ENCODE measurements at places on chromosomes 16 and 17.

GRCh38 chr17:55236316-55236715, 28.4 kb upstream of the HLF start:
- DNase-seq, result no peak

DNA sequence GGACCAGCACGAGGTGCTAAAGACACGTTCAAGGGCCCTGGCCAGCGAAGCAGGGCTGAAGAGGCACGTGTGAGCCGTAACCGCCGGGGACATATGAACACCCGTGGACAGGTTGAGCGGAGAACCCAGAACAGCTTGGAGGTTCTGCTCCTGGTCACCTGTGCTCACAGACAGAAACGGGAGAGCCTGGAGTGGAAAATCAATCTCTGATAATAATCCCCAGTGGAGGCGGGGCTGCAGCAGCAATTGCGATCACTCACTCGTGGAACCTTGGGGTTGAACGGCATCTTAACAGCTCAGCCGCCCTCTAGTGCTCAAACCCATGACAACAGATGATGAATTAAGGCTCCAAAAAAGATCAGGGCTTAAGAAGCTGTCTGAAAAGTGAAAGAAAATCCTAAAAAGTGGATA, 25.6 kb downstream of the WIPI1 start:
- DNase-seq, result no peak

DNA sequence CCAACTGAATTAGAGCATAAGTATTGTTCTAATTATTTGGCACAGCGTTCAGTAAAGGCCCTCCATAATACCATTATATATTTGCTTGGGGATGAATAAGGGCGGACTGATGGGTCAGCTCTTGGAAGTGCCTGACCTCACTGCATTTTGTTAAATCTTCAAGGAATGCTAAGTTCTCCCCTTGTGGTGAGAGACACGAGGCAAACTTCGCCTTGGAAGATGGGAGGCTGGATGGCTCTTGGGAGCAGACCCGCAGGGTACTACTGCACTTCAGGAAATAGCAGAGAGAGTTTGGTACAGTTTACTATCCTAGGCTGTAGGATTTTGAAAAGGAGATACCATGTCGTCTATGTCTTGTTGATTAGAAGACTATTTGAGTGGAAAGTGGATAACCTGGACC, 87.0 kb upstream of the RPRML start:
- no peak for DNase-seq

DNA sequence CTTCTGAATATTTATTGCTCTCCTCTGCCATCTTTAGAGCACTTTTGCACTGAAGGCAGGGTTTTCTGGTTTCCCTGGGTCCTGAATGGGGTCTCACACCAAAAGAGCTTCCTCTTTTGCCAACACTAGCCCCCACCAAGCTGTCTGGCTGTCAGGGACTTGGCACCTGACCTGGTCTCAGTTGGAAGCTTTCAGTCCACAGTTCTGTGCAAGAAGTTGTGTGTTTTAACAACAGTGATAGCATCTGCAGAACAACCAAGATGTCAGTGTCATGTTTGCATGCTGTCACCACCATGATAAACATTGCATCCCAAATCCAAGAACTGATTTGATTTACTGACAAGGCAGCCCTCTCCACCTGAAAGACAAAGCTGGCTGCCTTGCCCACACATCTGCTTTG, 448.5 kb upstream of the CCL2 start:
- no peak for DNase-seq

DNA sequence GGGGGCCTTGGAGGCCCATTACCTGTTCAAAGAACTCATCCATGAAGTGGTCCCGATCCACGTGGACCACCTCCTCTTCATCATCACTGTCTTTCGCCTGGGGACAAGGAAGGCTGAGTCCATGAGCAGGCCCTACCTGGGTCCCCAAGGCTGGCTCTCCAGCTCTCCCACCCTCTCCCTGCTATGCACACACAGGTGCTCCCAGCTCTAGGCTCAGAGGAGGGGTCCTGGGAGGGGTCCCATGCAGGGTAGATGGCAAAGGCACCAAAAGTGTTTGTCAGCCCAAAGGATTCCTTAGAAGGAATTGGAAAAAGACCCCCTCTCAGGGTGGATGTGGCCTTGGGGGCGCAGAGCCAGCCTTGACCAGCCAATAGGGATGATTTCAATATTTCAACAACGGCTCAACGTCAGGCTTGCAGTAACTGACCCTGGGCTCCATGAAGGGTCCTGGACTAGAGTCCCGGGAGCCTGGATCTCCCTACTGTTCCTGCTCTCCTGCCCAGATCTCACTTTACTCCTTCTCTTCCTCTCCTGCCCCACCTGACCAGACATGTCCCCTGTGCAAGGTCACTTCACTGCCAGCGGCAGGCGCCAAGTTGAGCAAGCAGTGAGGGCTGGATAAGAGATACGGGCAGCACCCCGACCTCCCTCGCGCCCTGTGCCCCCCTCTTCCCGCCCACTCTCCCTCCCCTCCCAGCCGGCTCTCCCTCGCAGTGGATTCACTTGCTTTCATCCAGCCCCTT, 8.8 kb downstream of the STX1B start:
- DNase-seq, result no peak

GRCh38 chr16:63907251-63907650, 1214.6 kb downstream of the CDH11 start:
- DNase-seq, result no peak

GRCh38 chr16:3595110-3595486, 16.3 kb downstream of the SLX4 start:
- DNase-seq, result no peak

DNA sequence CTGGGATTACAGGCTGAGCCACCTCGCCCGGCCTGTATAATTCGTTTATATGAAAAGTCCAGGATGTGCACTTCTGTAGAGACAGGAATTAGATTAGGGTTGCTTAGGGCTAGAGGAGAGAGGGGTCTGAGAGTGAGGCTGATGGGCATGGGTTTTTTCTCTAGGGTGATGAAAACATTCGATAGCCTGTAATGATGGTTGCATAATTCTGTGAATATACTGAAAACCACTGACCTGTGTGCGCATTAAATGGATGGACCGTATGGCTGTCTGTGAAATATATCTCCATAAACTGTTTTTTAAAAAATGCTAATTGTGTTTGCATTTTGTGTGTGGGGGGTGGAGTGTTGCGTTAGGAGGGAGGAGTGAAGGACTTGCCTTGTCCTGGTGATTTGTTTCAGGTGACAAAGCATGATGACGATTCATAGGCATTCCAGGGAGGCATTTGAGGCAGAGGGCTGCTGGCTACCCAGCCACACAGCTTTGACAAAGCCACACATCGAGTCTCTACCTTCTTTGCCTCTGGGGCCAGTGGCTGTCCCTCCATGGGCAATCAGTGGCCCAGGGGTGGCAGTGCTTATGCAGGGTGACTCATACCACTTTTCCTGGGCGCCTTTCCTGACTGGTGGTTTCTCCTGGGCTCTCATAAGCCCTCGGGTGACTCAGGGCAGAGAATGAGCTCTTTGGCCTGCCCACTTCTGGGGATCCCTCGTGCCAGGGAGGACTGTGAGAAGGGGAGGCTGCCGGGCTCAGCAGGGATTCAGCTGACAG, 148.5 kb upstream of the WSCD1 start:
- no peak for DNase-seq

DNA sequence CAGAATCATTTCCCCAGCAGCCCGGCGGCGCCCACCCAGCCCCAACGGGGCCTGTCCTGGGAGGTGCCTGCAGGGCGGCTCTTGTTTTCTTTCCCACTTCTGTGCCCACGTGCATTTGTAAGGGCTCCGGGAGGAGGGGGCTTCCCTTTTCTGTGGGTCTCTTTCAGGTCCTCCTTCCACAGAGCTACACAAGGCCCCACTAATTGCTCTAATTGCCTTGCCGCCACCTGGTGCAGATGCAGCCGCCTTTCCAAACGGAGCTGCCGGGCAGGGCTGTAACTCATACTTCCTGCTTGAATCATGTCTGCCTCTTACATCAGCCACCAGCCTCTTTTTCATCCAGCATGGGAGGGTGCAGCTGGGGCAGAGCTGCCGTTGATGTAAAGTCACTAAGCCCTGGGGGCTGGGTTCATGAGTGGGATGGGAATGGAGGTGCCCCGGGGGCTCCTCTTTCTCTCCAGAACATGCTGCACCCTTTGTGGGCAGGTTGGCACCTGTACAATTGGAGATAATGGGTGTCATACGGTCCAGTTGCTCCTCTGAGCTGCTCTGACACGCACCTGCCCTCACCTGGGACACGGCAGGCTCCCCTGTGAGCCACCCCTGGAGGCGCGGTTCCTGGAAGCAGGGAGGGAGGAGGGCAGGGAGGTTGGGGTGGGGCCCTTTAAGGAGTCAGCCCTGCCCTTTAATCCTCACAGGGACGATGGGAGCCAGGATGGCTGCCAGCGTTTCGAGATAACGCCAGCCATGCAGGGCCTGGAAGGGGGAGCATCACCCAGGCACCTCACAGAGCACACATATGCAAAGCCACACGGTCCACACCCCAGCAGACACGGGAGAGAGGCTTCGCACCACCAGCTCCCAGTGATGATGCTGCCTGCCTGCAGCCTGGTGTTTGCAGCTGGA, 41.1 kb upstream of the KLHDC4 start:
- no peak for DNase-seq

GRCh38 chr17:69972251-69972650, 102.8 kb upstream of the KCNJ16 start:
- DNase-seq, result no peak

DNA sequence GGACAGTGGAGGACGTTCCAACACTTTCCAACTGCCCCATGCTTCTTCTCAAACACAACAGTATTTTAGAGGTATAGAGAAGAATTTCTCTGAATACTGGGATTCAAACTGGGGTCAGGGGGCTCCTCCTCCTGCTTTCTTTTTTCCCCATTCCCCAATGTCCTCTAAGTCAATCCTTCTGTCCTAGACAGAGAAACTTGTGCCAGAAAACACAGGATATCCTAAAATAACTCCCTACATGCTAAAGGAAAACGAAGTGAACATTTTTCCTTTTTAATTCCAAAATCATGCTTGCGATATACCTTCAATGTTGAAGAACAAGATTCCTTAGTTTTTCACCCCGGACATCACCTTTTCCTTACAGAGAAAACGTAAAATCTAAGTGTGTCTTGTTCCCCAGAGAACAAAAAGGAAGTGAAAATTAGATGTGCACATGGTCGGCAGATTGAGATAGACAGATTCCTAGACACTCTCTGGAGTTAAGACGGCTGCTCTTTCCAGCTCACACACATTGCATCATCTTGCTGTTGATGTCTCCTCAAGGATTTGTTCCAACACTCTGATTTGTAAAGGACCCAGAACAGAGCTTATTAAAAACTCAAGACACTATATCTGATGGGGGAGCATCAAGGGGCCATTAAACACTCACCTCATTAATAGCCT, 228.2 kb downstream of the GRIN2A start:
- DNase-seq, result no peak

- no peak for DNase-seq
These were observed 409 bp upstream of the C17orf107 start for GRCh38 chr17:4898927-4899326.
